ENCODE measurements at places on chromosomes 16 and 17.

- DNase-seq, result no peak
These were observed 25.1 kb downstream of the FA2H start for GRCh38 chr16:74749291-74750055.

DNA sequence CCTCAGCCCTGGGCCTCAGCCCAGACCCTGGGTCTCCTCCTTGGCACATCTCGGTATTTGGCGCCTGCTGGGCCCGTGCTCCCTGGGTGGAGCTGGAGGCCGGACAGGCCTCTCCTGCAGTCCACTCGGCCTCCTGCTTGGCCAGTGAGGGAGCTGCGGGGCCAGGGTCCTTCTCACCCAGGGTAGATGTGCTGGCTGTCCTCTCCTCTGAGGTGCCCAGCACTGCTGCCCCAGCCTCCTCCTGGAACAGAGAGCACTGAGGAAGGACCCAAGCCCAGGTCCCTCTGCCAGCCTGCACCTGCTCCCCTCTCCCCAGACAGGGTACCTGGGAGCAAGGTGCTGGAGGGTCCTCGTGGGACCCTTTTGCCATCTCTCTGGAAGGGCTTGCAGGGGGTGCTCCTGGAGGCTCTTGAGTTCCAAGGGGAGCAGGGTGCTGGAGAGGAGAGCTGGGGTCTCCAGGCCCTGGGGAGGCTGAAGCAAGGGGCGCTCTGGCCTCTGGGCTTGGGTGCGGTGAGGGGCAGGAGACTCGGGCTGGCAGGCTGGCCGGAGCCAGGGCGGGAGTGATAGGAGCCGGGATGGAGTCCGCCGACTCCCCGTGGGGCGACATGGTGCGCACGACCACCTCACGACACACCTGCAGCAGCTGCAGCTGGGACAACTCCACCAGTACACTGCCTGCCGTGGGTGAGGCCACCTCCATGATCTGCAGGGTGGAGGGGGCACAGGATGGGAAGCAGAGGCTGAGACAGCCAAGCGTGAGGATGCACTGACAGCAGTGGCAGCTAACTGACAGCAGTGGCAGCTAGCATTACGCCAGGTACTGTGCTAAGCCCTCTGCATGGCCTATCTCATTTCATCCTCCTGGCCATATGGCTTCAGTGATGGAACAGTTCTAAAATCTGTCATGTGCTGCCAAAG is 17.8 kb downstream of the TSPOAP1 start:
- DNase-seq, result no peak

GRCh38 chr17:58097384-58098088 is 14.3 kb downstream of the DYNLL2 start:
- DNase-seq, result no peak

DNA sequence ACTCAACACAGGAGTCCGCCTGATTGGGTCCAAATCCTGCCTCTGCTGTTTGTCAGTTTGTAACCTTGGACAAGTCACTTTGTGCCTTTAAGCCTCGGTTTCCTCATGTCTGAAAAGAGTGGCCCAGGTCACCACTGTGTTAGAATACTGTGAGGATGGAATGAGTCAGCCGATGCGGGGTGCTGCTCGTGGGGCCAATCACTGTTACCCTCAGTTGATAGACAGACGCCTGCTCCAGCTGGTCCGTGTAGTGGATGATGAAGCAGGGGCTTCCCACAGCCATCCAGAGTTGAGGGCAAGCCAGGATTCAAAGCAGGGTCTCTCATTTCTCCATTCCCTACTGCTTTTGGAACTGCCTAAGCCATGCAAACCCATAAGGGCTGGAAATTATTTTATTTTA is 5.8 kb downstream of the FBXL19 start:
- no peak for DNase-seq

DNA sequence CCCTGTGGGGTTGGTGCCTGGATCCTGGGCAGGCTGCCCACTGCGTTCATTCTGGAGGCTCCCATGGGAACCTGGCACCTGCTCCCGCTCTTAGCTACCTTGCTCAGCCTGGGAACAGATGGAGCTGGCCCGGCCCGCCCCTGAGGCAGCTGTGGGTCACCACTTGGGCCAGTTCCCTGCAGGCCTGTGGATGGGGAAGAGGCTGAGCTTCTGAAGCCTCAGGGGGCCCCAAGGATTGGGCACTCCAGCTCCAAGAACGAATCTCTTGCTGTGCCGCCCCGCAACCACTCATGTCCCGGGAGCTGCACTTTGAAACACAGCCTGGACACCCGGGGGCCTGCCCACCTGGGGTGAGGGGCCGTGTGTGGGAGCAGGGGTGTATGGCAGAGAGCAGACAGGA is 37.7 kb downstream of the BAHCC1 start:
- no peak for DNase-seq

- DNase-seq, result no peak
These were observed 6.8 kb downstream of the RSPRY1 start for GRCh38 chr16:57192720-57193486.

- DNase-seq, result no peak
These were observed 125.7 kb downstream of the MRM1 start for GRCh38 chr17:36727052-36727451.

DNA sequence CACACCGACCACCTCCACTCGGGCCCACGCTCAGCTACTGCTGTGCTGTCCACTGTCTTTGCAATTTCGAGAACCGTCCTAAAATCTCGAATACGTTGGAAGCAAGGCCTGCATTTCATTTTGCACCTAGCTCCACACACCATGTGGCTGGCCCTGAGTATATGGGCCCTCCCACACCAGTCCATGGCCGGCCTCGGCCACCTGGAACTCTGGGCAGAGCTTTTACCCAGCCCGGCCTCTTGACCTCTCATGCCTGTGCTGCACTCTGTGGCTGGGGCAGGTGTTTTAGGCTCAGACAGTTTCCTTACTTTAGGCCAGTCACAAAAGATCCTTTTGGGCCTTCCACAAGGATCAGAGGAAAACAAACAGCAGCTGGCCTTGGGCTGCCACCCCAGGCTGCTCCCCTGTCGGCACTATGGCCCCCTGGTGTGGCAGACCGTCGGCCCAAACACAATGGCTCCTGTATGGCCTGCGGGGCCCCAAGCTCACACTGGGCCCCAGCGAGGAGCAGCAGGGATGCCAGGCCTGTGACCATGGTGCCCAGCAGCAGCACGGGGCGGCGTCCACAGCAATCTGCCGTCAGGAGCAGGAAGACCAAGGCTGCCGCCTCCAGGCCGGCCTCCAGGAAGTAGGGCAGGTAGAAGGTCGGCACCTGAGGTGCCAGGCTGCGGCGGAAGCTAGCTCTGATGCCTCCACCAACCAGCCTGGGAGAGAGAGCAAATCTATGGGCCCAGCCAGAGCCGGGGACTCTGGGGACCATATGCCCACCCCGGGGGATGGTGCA is 2.5 kb downstream of the SLC22A31 start:
- no peak for DNase-seq

DNA sequence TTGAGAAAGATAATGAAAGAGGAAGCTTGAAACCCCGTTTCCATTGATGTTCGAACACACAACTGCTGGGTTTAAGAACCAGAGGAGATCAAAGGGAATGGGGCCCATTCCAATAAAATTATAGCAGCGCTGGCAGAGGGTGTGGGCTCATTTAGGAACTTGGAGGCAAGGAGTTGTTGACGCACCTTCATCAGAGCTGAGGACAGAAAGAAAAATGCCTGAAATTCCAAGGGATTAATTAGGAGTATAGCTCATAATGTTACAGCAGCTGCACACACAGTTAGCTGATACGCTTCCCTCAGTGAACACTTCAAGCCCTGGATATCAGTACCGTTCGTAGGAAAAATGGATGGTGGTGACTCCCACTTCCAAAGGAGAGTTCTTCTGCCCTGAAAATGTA is 127.2 kb downstream of the AXIN2 start:
- no peak for DNase-seq

GRCh38 chr17:77610518-77610893 is 348.0 kb upstream of the TNRC6C start:
- DNase-seq, result no peak

DNA sequence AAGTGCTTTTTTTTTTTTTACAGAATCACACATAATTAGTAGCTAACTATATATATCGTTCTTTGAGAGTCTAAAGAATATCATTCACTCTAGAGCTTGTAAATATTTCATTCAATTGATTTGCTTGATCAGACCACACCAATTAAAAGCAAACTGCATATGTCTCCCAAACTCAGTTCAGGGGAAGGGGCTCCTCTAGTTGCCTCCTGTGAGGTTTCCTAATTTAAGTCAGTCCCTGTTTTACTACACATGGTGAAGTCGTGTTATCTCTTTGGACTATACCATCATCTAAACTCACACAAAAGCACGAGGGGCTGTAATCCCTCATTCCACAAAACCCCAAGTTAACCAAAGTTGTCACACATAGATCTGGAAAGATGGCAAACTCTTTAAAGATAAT is 11.7 kb downstream of the NACA2 start:
- no peak for DNase-seq

DNA sequence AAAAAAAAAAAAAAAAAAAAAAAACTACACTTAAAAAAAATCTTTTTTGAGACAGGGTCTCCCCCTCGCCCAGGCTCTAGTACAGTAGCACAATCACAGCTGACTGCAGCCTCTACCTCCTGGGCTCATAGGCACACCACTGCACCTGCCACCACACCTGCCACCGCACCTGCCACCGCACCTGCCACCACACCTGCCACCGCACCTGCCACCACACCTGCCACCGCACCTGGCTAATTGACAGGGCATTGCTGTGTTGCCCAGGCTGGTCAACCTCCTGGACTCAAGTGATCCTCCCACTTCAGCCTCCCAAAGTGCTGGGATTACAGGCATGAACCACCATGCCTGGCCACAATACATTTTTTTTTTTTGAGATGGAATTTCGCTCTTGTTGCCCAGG is 17.6 kb upstream of the WDR45B start:
- no peak for DNase-seq

GRCh38 chr16:53041320-53042051 is 11.2 kb downstream of the CHD9NB start:
- no peak for DNase-seq

- DNase-seq, result peak; percentile 28
These were observed 5.9 kb upstream of the SDK2 start for GRCh38 chr17:73650140-73650539.

DNA sequence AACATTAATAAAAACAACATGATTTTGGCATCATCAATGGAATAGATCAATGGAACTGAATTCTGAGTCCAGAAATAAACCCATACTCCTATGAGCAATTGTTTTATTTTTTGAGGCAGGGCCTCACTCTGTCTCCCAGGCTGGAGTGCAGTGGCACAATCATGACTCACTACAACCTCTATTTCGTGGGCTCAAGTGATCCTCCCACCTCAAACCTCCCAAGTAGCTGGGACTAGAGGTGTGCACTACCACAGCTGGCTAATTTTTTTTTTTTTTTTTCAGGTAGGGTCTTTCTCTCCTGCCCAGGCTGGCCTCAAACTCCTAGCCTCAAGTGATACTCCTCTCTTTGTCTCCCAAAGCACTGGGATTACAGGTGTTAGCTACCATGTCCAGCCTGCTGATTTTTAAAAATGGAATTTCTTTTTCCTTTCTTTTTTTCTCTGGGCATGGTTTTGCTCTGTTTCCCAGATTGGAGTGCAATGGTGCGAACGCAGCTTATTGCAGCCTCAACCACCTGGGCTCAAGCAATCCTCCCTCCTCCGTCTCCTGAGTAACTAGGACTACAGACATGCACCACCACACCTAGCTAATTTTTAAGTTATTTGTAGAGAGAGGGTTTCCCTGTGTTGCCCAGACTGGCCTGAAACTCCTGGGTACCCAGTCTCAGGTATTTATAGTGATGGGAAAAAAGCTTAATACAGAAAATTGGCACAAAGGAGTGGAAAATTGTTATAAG is 7.3 kb upstream of the PRDM7 start:
- DNase-seq, result no peak

GRCh38 chr17:82835766-82836512 is 3.9 kb downstream of the ZNF750 start:
- no peak for DNase-seq

- DNase-seq, result peak; percentile 8
These were observed 21.7 kb upstream of the USP36 start for GRCh38 chr17:78862073-78863023.

GRCh38 chr16:1096169-1097082 is at the start of gene C1QTNF8:
TSS of gene C1QTNF8 (minus strand) at chr16:1096244. CDS start at chr16:1094922, 1,322 bp downstream.
- no peak for DNase-seq

DNA sequence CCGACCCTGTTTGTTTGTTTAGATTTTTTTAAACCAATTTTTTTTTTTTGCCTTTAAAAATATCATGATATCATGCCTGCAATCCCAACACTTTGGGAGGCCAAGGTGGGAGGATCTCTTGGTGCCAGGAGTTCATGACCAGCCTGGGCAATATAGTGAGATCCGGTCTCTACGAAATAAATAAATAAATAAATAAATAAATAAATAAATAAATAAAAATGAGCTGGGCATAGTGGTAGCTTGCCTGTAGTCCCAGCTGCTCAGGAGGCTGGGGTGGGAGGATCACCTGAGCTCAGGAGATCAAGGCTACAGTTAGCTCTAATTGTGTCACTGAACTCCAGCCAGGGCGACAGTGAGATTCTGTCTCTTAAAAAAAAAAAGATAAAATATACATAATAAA is 8.1 kb upstream of the IGF2BP1 start:
- no peak for DNase-seq

- no peak for DNase-seq
These were observed 78.9 kb downstream of the ABCC6 start for GRCh38 chr16:16144416-16144815.

DNA sequence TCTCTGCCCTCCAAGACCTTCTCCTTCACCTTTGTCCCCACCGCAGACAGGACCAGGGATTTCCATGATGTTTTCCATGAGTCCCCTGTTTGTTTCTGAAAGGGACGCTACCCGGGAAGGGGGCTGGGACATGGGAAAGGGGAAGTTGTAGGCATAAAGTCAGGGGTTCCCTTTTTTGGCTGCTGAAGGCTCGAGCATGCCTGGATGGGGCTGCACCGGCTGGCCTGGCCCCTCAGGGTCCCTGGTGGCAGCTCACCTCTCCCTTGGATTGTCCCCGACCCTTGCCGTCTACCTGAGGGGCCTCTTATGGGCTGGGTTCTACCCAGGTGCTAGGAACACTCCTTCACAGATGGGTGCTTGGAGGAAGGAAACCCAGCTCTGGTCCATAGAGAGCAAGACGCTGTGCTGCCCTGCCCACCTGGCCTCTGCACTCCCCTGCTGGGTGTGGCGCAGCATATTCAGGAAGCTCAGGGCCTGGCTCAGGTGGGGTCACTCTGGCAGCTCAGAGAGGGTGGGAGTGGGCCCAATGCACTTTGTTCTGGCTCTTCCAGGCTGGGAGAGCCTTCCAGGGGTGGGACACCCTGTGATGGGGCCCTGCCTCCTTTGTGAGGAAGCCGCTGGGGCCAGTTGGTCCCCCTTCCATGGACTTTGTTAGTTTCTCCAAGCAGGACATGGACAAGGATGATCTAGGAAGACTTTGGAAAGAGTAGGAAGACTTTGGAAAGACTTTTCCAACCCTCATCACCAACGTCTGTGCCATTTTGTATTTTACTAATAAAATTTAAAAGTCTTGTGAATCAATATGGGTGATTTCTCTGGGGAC is 12.2 kb downstream of the CX3CL1 start:
- DNase-seq, result no peak

- no peak for DNase-seq
These were observed 38.2 kb downstream of the RTN4RL1 start for GRCh38 chr17:1986783-1987451.

GRCh38 chr16:2774161-2774891 is 2.8 kb downstream of the ELOB start:
- no peak for DNase-seq
